Effector CD4-positive, alpha-beta T cell (primary cell): ENCODE measurements at places on chromosomes 3 and 15.

GRCh38 chr15:93033434-93034045 lies 55.5 kb downstream of the RGMA start:
- no peak for DNase-seq

DNA sequence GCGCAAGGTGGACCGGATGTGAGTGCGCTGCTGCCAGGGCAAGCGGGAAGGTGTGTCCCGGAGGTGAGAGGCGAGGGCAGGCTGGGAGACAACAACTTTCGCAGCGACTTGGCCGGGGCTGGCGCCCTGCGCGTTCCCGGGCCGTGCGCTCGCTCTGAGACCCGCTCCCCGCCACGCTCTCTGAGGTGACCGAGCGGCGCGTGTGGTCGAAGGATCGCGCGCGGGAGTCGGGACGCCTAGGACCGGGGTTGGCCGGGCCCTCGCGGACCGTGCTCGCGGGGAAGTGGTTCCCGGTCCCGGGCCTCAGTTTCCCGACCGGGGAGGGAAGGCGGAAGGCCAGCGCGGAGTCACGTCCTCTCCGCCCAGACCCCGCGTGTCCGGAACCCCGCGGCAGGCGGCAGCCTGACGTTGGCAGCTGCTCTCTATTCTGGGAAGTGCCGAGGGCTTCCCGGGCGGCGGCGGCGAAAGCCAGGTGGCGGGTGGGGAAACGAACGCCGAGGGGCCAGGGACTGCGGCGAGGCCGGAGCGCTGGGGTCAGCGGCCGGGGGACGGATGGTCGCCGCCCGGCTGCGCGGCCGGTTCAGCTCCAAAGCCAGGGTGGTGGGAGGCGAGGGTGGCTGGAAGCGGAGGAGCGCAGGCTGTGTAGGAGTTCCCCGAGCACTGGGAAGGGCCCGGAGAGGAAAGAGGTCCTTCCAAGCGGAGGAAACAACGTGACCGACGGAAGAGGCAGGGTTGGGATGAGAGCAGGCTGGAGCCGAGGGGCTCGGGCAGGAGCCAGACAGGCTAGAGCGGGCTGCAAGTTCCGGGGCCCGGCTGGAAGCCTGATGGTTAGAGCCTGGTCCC lies 1.0 kb upstream of the IGF2BP2 start:
- DNase-seq = no peak

DNA sequence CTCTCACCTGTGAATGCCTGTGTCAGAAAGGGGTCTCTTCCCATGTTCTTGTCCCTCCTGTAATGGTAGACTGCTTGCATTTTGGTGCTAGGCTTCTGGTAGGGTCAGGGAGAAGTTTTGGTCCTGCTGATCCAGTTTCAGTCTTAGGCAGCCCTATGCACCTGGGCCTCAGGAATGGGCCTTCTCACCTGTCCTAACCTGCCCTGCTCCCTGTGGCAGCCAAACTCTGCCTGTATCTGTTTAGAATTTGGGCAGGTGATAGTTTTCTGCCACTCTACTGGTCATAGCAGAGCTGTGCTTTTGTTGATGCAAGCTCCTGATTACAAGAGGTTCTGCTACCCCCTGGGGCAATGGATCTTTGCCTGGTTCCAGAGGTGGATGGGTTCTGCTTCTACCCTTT lies 118.7 kb downstream of the PLCL2 start:
- DNase-seq = no peak

DNA sequence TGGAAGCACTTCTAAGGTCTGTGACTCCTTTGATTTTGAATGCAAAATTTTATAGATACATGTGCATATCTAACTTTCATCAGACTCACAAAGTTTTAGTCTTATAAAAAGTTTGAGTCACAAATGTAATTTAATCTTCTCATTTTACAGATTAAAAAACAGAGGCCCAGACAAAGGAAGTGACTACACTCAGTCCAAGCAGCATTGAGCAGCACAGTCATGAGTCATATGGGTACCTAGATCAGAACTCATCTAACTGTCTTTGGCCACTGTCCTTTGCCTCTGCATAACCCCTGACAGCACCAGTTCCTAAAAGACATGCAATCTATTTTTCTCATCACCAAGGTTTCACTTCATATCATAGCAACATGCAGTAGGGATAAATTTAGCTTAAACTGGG lies 210.7 kb upstream of the KCNH8 start:
- no peak for DNase-seq

- no peak for DNase-seq
These were observed 60.8 kb downstream of the ATP13A5 start for GRCh38 chr3:193317682-193318300.

- DNase-seq = no peak
These were observed 59.1 kb upstream of the NEDD4 start for GRCh38 chr15:56052395-56053045.

DNA sequence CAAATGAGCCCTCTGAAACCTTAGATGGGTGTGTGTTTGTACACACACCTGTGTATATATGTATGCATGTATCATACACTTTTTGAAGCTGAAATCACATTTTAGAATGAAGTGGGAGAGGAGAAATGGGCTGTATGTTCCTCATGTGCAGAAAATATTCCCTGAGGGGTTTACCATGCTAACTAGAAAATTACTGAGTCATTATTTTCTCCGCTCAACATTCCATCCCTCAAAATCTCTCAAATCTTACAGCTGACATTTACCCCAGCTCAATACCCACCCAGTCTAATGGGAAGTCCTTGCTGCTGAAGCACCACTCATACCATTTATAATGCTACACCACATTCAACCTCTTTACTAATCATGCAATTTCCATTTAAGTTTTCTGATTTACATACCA lies 138.6 kb downstream of the P2RY1 start:
- no peak for DNase-seq

GRCh38 chr15:51692154-51692553 lies 10.9 kb downstream of the SCG3 start:
- no peak for DNase-seq

- DNase-seq = no peak
These were observed 31.6 kb upstream of the SEMA3F start for GRCh38 chr3:50123394-50124051.

GRCh38 chr3:11134794-11135193 lies 19.5 kb upstream of the HRH1 start:
- no peak for DNase-seq

DNA sequence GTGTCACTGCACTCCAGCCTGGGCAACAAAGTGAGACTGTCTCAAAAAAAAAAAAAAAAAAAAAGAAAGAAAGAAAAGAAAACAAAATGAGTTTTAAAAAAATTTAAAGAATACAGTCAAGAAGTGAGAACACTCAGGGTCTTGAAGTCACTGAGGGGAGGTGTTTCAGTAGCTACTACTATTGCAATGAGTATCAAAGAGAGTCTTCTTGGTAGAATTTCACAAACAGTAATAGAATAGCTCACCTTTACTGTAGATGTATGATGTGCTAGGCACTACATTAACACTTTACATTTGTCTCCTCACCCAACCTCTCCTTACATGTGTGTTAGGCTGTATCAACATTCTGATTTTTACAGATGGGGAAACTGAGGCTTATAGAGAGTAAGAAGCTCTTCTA lies 43.9 kb downstream of the EOMES start:
- DNase-seq = no peak

GRCh38 chr3:71258526-71258925 lies 325.0 kb downstream of the FOXP1 start:
- DNase-seq = no peak

DNA sequence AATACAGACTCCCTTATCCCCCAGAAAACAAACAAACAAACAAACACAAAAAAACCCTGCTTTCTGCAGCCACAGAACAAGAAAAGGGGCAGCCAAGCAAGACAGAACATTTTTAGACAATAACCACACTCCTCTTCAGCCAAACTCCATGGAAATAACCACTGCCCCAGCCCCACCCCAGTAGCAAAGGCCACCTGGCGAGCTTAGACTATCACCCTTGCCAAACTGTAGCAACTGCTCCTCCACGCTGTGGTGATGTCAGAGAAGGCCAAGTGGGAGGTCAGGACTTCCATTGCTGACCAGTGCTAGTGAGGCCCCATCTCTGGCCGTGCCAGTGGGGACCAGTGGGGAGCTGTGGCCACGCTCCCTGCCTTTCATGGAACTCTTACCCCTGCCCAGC lies 60.3 kb upstream of the CHRNA7 start:
- no peak for DNase-seq

- no peak for DNase-seq
These were observed 37.0 kb downstream of the OPA1 start for GRCh38 chr3:193630005-193630404.

DNA sequence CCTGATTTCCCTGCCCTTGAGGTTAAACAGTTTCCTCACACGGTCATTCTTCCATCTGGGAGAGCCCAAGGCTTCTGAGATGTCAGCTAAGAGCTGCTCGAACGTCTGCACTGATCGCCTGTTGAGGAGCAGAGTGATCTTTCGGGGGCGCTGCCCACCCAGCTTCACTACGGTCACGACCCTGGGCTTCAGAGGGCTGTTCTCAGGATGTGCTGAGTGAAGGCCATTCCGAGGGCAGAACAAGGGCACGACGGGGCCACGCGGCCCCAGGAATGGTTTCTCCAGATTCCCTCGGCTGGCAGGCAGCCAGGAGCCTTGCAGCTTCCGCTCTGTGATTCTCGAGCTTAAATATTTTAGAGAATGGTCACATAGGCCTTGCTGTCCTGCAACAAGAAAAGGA lies 25.7 kb downstream of the DCLK3 start:
- no peak for DNase-seq

DNA sequence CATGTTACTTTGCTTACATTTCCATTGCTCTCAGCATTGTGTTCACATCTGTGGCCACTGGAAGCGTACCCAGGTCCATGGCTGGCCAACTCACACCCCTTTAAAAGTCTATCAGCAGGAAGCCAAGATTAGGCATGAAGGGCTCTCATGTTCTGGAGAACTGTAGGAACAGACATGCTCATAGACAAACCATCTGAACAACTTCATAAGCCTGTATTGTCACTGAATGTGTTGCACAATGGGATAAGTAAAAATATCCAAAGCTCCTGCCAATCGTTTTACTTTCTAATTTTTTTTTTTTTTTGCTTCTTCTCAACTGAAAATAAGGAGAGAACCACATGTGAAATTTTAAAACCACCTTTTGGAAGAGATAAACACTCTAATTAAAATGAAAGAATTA lies 6.4 kb downstream of the RPLP1 start:
- DNase-seq = no peak

DNA sequence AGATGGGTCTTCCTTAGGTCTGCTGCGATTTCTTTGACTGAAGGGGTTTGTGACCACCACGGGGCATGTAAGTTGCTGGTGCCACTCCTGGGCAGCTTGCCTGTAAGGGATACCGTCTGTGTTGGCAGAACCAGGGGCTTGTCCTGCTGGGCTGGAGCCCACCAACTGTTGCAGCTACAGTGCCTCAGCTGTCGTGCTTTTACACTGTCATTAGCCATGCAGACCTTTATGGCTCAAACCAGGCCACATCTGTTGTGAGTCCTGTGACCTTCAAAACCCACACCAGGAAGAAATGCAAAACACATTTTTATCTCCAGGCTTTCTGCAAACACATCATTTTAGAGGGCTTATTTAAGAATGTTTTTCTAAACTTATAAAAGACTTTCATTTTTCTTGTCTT lies 168.7 kb downstream of the PTPRG start:
- no peak for DNase-seq

DNA sequence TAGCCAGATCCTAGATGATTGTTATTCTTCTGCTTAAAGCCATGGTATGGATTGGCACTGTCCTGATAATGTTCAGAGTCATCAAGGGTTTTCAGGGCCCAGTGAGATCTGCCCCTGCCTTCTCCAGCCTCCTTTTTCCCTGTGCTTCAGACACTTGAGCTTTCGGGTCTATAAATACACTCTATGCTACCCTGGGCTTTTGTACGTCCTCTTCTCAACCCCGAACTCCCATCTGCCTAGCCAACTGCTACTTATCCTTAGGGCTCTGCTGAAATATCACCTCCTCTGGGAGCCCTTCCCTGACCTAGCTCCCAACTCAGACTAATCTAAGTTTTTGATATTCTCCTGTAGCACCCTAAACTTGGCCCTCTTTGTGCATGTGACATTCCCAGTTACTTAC lies 115.3 kb downstream of the OPA1 start:
- no peak for DNase-seq

- no peak for DNase-seq
These were observed 164.8 kb upstream of the CDIN1 start for GRCh38 chr15:36414670-36415069.

DNA sequence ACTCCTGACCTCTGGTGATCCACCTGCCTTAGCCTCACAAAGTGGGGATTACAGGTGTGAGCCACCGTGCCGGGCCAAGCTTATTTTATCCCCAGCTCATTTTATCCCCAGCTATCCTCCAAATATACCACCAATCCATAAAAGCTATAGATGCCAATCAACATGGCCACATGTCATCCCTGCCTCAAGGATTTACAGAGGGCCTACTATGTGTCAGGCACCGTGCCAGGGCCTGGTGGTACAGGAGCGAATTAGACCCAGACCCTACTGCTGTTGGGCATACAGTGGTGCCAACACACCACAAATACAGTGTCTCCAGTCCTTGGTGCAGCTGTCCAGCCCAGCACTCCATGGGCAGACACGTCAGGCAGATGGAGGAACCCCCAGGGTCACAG lies 73.4 kb downstream of the SCN5A start:
- no peak for DNase-seq
